ENCODE measurements at places on chromosomes 1 and 21. TPM values are rescaled to one million over a fixed set of nuclear protein-coding genes. Genes with fewer than 3 reads are reported as not detected.

DNA sequence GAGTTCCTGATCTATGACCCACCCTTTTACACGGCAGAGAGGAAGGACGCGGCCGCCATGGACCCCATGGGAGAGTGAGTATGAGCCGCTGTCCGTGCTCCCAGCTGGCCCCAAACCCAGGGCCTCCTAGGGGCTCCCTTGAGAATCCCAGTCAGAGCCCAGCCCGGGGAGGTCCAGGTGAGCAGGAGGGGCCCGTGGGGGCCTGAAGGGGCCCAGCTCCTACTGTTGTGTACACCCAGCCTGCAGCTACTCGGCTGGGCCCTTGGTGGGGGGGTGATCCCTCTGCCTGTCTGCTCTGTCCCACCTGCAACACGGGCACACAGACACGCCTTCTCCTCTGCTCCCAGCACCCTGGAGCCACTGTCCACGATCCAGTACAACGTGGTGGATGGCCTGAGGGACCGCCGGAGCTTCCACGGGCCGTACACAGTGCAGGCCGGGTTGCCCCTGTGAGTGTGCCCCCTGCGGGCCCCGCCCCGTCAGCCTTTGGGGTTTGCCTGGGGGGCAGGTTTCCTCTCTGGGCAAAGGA lies 28.6 kb upstream of the LRRC3 start:
- DNase-seq, result peak; percentile 61
- no peak overlapping the region for H3K27ac ChIP-seq
- no peak overlapping the region for H3K4me3 ChIP-seq
- no peaks in the 10 kb centered on the region for H3K36me3 ChIP-seq

DNA sequence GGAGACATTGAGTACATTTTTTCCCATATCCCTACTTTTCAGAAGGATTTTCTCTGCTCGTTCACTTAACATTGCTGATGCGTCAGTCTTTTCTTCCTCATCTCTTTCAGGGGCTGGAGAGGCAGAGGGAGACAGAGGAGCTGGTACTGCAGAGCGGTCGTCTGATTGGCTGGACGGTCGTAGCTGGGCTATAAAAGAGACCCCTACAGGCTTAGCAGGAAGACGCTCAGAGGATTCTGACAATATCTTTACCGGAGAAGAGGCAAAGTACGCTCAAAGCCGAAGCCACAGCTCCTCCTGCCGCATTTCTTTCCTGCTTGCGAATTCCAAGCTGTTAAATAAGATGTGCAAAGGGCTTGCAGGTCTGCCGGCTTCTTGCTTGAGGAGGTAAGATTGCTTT lies at the start of gene RGS4:
Gene RGS4 (plus strand): TSS at position 220 of the 400 bp plus-strand sequence. CDS start 124 bp downstream, at position 344.
- H3K4me1 ChIP-seq, result peaks cover 8% of the 10 kb centered on the region
- peak within 1 kb of the TSS; percentile 22 for H3K4me3 ChIP-seq
- H3K27me3 ChIP-seq, result peaks cover 12% of the 10 kb centered on the region
- DNase-seq, result no peak
- no peak within 1 kb of the TSS for H3K27ac ChIP-seq

ACOT11 gene
- total RNA-seq, result 4.7 TPM

GRCh38 chr1:101595881-101596374 lies 359.1 kb downstream of the S1PR1 start:
- H3K36me3 ChIP-seq, result no peaks in the 10 kb centered on the region
- no peaks in the 10 kb centered on the region for H3K4me1 ChIP-seq
- H3K27me3 ChIP-seq, result no peaks in the 10 kb centered on the region
- no peak overlapping the region for H3K4me3 ChIP-seq
- no peak for DNase-seq

DNA sequence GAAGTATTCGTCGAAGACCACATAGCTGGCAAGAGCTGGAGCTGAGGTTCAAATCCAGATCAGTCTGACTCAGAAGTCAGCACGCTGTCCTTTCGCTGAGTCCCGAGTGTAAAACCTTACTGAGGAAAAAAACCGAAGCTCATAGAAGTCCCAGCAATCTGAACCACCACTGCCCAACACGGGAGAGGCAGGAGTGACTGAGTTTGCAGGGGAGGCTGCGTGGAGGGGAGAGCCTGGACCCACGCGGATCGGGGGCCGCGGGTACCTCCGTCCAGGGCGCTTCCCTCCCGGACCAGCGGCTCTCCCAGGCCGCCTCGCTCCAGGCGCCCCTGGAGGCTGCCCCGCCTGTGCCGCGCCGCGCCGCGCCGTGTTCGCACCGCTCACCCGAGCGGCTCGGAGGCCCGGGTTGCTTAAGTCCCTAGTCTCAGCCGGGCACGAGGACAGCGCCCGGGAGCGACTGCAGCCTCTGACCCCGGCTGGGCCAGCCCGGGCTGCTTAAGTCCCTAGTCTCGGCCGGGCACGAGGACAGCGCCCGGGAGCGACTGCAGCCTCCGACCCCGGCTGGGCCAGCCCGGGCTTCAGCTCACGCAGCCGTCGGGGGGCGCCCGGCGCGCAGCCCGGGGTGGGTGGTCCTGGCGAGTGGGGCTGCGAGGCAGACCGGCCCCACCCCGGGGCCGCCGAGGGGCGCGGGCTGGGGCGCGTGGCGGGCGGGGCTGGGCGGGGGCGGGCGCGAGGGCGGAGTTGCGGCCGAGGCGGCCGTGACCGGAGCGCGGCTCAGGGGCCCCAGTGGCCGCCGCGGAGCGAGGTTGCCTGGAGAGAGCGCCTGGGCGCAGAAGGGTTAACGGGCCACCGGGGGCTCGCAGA lies at the start of gene ADAMTSL4:
Gene ADAMTSL4 (plus strand): TSS at position 777 of the 864 bp plus-strand sequence. CDS start 2,881 bp downstream, outside the sequence.
- no peaks in the 10 kb centered on the region for H3K36me3 ChIP-seq
- no peaks in the 10 kb centered on the region for H3K27me3 ChIP-seq
- H3K4me1 ChIP-seq, result peaks cover 53% of the 10 kb centered on the region
- H3K27ac ChIP-seq, result peak within 1 kb of the TSS; percentile 88
- H3K4me3 ChIP-seq, result peak within 1 kb of the TSS; percentile 69
- no peak for DNase-seq

DNA sequence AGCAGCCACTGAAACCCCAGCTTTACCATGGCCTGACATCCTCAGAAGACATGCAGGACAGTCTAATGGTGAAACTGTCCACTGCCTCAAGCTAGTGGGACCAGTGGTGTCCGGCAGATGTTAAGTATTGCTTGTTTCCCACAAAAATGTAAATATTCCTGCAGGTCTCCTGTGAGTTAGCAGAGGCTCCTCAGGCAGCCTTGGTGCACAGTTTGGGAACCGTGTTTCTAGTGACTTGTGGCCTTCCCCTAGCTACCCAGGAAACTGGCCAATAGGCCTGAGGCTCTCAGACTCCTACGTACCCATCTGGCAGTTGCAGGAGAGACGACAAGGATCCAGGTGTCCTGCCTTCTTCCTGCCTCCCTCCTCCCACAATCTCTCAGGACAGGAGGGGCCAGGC lies 142.4 kb downstream of the CAMTA1 start:
- H3K27me3 ChIP-seq, result no peaks in the 10 kb centered on the region
- no peak overlapping the region for H3K27ac ChIP-seq
- no peak for DNase-seq
- H3K4me3 ChIP-seq, result no peak overlapping the region
- H3K36me3 ChIP-seq, result no peaks in the 10 kb centered on the region

DNA sequence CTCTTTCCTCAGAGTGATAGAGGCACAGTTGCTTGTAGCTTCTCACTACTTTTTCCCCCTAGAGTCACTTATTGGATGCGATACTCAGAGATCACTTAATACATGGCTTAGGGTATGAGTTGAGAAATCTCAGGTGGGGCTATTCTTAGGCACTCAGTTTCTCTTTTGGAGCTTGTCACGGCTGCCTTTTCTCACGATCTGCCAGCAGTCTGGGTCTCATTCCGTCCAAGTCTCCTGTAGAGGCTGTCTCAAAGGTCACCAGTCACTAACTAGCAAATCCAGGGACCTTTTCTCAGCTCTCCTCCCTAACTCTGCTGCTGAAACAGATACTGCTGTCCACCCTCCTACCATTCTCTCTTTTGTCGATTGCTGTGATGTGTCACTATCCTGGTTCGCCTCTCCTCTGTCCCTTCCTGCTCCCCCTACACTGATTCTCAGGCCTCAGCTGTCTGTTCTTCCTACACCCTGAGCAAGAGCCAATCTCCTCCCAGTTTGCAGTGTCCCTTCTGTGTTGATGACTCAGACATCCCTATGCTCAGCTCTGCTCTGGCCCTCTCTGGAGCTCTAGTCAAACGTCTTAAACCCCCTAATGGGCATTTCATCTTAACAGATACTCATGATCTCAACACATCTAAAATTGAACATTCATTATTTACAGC lies 12.4 kb downstream of the ATP1A2 start:
- H3K36me3 ChIP-seq, result no peaks in the 10 kb centered on the region
- H3K4me1 ChIP-seq, result peaks cover 21% of the 10 kb centered on the region
- no peaks in the 10 kb centered on the region for H3K27me3 ChIP-seq
- DNase-seq, result no peak
- no peak overlapping the region for H3K4me3 ChIP-seq

- H3K27me3 ChIP-seq, result no peaks in the 10 kb centered on the region
- H3K4me3 ChIP-seq, result no peak overlapping the region
Measured at GRCh38 chr1:165011991-165012531, 344.5 kb downstream of the LMX1A start.

- no peak overlapping the region for H3K4me3 ChIP-seq
- H3K4me1 ChIP-seq, result no peaks in the 10 kb centered on the region
- H3K27ac ChIP-seq, result no peak overlapping the region
- no peaks in the 10 kb centered on the region for H3K27me3 ChIP-seq
- DNase-seq, result no peak
Measured at GRCh38 chr1:167462341-167462740, 56.0 kb downstream of the CD247 start.

SLAMF1 gene
- not detected for total RNA-seq

Data from suprapubic skin (tissue), 4 donors.